ENCODE measurements at places on chromosomes 6 and 20.

DNA sequence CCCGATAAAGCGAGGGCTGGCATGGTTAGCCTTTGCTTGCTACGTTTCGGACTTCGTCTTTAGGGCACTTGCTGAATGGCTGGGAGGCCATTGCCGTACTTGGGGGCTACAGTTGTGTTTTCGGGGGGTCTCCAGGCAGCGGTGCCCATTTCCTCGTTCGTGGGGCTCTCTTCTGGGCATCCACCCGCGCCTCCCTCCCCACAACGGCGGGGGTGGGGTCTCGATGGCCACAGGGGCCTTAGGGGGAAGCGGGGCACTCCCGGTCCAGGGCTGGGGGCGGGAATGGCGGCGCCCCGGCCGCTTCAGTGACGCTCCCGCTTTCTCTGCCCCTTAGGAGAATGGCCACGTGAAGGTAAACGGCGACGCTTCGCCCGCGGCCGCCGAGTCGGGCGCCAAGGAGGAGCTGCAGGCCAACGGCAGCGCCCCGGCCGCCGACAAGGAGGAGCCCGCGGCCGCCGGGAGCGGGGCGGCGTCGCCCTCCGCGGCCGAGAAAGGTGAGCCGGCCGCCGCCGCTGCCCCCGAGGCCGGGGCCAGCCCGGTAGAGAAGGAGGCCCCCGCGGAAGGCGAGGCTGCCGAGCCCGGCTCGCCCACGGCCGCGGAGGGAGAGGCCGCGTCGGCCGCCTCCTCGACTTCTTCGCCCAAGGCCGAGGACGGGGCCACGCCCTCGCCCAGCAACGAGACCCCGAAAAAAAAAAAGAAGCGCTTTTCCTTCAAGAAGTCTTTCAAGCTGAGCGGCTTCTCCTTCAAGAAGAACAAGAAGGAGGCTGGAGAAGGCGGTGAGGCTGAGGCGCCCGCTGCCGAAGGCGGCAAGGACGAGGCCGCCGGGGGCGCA lies 2.4 kb downstream of the MARCKS start:
- DNase-seq, result no peak

DNA sequence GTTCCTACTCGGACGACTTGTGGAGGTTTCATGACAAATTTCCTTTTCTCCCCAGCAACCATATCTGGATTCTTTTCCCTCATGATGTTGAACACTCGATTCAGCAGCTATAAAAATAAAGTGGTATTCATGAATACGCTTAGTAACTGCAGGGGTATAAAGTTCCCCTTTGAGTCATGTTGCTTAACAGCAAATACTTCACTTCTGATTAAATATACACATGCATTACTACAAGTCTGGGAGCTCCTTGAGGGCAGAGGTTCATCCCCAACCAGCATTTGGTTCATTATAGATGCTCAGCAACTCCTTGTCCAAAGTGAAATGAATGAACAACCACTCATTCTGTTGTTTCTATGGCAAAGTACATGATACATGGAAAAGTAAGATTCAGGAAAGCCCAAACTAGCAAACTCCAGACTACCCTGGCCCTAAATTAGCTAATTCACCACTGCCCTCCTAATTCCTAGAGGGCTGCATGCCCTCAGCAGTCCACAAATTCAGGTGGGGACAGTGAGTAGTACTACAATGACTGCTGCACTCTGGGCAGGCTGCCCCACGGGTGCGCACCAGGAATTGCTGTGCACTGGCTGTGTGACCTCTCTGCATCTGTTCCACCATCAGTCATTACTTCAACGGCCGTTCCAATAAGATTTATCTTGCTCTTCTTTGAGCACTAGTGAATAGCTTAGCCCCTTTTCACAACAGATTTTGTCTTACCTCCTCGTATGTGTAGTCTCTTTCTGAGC lies 15.2 kb downstream of the EIF2S2 start:
- DNase-seq, result no peak

- peak; percentile 49 for DNase-seq
These were observed 115.9 kb downstream of the FYN start for GRCh38 chr6:111757342-111757741.

GRCh38 chr6:78538002-78538401 lies 329.3 kb upstream of the IRAK1BP1 start:
- DNase-seq, result peak; percentile 66

DNA sequence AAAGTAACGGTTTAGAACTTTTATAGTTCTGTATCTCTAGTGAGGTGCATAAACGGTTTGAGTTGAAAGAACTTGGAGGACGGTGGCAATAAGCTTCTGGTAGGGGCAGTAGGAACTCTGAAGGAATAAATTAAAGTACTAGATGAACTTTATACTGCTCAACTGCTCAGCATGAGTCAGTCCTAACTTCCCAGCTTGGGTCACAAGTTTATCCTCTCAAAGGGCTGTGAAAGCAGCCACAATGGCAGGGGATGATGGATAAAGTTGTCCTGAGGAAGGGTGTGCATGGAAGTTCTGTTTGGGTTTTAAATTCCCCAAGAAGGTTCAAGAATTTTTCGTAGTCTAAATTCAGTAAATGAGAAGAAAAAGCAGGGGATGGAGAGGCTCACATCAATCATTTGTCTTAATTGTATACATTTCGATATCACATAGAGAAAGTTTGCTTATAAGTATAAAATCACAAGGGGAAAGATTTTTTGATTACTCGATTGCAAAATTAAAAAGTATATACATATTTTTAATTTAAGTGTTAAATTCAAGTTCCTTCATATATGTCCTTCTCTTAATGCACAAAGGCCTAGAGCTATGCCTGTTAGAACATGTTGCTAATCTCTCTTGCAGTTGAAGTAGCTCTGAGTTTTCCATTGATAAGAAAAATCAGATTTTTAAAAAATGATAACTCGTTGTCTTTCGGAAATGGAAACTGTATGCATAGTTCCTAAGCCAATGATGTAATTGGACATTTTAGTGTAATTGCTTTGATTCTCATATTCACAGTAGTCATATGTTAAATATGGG lies 55.3 kb upstream of the JAG1 start:
- peak; percentile 49 for DNase-seq

GRCh38 chr6:53201270-53201669 lies 52.6 kb upstream of the GCM1 start:
- no peak for DNase-seq

GRCh38 chr20:1075616-1076015 lies 42.8 kb upstream of the PSMF1 start:
- no peak for DNase-seq

DNA sequence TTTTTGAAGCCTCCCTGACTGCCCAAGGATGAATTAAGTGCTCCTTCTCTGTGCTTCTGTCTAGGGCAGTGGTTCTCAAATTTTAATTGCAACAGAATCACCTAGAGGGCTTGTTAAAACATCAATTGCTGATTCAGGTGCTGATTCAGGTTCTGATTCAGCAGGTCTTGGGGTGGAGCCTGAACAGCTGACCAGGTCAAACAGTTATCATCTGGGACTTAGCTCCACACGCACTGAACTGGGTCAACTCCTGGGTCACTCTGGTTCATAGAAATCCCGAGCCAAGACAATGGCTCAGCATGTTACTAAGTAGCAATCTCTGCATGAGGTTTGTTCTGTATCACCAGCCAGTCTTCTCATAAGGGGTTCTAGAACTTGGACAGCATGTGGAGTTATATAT lies 192.3 kb downstream of the GJA1 start:
- DNase-seq, result no peak

GRCh38 chr20:35257175-35257909 lies 20.6 kb downstream of the MMP24OS start:
- DNase-seq, result no peak

DNA sequence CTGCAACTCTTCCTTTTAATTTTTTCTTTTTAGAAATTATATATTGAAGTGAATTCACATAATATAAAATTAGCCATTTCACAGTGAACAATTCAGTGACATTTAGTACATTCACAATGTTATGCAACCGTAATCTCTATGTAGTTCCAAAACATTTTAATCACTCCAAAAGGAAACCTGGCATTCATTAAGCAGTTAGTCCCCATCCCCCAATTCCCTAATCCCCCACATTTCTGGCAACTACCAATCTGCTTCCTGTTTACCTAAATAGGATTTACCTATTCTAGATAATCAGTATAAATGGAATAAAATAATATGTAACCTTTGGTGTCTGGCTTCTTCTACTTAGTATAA lies 8.5 kb upstream of the DDX27 start:
- DNase-seq, result no peak

DNA sequence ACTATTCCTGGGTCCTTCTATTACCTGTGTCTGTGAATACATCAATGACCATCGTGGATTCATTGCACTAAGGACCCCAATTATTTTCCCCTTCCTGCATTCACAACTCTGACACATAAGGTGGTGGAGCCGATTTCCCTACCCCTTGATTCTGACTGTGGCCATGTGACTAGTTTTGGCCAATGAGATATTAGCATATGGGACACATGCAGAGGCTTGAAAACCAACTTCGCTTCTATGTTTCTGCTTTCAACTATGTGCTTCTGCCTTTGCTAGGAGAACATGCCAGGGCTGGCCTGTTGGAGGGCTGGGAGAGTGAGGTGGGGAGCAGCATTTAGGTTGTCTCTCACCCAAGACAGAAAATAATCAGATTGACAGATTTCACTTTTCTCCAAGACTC lies 483.1 kb upstream of the JAG1 start:
- DNase-seq, result no peak

- DNase-seq, result peak; percentile 37
These were observed 11.8 kb downstream of the NINL start for GRCh38 chr20:25573288-25574251.

DNA sequence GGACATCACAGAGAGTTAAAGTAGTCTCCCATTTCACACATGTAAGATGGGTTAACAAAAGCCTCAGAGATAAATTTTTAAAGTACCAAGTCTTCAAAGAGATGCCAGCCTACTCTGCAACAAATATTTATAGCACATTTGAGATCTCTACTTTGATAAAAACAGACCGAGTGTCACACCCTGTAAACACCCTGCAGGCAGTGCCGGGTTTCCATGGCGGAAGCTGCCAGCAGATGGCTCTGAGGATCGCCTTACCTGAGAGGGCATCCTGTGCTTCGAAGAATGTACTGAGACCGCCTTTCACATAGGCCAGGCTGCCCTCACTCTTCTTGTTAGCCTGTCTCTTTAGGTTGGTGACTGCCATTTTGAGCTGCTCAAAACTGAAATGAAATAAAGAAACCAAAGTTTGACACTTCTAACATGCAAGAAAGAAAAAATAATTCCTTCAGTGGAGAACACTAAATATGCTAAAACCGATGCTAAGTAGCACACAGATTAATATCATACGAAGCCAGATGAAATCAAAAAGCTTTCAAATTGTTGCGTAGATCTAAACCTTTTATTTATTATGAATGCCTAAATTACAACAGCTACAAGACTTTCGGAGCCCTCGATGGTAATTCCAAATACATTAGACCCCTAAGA lies 39.3 kb downstream of the HUS1B start:
- no peak for DNase-seq

- no peak for DNase-seq
These were observed 373.1 kb upstream of the SOX4 start for GRCh38 chr6:21220271-21220987.

- no peak for DNase-seq
These were observed 133.1 kb upstream of the BACH2 start for GRCh38 chr6:90429713-90430112.

- DNase-seq, result peak; percentile 61
These were observed 434.7 kb downstream of the BCKDHB start for GRCh38 chr6:80541181-80541580.

GRCh38 chr6:154638369-154638768 lies 94.8 kb upstream of the SCAF8 start:
- peak; percentile 41 for DNase-seq

GRCh38 chr6:34370361-34370760 lies 22.1 kb downstream of the NUDT3 start:
- no peak for DNase-seq

DNA sequence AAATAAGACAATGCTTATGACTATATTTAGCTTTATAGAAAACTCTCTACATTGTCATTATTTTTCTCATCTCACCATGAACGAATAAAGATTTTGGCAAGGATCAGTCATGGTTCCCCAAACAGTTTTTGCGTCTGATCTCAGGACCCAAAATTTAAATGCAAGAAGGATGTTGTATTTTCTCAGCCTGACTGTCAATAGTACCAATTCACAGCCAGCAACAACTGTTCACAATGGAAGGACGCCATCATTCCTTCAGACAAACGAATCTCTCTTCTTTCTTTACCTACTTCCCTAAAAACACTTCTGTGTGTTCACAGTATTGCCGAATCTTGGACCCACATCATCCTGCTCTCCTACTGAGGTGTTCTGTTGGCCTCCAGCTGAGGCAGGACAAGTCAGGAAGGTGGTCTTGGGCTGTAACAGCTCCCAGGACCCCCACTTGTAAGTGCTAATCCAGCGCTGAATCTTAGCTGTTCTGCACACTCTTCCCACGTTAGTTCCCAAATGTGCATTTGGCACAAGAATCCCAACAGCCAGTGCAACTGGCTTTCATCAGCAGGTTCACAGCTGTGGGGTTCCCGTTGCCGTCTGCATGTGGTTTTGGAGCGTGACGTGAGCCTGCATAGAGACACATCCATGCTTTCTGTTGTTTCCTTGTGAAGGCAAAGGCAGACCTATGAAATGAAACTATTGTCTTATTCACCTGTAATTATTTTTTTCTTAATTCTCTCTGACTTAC lies 600.0 kb downstream of the QKI start:
- no peak for DNase-seq

DNA sequence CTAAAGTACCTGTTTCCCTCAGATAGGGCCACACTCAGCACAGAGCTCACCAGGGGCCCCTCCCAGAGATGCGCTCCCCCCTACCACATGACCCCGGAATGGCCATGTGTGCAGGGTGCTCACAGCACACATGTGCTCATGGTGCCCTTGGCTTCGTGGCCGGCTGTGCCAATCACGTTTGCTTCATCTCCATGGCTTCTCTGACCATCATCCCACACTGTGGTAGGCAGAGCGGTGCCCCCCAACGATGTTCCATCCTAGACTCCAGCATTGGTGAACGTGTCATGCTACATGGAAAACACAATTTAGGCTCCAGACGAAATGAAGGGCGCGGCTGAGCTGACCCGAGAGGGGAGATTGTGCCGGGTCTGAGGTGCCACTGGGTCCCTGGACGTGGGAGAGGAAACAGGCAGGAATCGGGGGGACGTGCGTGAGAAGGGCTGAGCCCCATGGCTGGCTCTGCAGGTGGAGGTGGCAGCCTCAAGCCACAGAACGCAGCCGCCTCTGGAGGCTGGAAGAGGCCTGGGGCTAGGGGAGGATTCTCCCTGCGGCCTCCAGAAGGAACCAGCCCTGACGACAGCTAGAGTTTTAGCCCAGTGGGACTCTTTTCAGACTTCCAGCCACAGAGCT lies 126.5 kb downstream of the DLL1 start:
- no peak for DNase-seq
